Stimulated activated CD8-positive, alpha-beta memory T cell treated with anti-CD3 and anti-CD28 coated beads, Interleukin-15, amount 100 ng/mL, for 4 hours (primary cell): ENCODE measurements at places on chromosomes 6 and 20.

DNA sequence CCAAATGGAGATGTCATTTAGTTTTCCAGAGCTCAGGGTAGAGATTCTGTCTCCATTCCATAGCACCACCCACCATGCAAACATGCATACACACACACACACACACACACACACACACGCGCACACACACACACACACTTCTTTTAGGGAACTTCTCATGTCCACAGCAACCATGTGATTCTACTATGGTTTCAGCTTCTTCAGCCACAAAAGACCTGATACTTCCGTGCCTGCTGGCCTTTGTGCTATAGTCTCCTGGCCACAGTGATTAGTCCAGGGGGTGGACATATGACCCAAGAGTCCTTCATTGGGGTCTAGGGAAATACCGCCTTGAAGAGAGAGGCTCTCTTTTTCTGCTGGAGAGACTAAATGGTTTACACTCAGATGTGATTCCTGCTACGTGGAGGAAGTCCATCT, 53.5 kb downstream of the CARMIL1 start:
- no peak for DNase-seq

- no peak for DNase-seq
Observed at GRCh38 chr6:22153384-22154158, 143.3 kb downstream of the PRL start.

DNA sequence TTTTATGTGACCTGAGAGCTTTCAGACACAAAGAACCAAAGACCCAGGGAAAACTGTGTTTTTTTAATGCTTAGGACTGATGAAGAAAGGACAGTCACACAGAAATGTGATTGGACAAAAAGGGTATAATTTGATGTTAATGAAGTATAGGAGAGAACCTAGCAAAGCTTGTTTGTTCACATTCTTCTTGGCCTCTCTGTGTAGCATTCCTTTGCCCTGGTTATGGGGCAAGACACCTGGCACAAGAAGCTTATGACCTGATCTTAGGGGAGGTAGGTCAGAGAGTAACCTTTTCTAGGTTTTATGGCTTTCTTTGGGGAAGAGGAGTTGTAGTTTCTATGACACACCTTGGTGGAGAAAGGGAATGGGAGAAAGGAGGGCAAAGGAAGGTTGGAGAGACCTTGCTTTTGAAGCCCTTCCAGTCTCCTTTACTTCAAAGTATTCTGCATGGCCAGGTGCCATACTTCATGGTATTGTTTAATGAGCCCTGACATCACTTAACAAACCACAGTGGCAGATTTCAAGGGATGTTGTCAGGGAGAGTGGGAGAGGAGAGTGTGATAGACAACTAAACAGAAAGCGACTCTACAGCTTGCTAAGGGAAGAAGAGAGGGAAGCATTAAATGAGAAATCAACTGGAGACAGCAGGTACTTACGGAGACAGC, 701.8 kb upstream of the FLRT3 start:
- no peak for DNase-seq

DNA sequence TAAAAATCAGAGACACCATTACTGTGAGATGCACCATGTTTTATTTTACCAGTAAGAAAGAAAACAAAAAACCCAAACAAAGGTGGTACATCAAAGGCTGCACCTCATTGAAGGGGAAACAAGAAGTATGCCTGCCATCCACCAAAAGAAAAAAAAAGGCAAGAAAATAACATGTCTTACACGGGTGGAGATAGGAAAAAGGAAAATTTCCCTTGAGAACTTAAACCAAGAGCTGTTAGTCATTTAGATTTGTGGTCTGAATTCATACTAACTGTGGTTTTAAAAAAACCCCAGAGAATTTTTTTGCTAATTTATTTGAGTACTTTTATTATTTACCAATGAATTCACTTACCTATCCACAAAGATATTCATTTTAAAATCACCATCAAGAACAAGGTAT, 144.0 kb downstream of the LRRC1 start:
- no peak for DNase-seq

DNA sequence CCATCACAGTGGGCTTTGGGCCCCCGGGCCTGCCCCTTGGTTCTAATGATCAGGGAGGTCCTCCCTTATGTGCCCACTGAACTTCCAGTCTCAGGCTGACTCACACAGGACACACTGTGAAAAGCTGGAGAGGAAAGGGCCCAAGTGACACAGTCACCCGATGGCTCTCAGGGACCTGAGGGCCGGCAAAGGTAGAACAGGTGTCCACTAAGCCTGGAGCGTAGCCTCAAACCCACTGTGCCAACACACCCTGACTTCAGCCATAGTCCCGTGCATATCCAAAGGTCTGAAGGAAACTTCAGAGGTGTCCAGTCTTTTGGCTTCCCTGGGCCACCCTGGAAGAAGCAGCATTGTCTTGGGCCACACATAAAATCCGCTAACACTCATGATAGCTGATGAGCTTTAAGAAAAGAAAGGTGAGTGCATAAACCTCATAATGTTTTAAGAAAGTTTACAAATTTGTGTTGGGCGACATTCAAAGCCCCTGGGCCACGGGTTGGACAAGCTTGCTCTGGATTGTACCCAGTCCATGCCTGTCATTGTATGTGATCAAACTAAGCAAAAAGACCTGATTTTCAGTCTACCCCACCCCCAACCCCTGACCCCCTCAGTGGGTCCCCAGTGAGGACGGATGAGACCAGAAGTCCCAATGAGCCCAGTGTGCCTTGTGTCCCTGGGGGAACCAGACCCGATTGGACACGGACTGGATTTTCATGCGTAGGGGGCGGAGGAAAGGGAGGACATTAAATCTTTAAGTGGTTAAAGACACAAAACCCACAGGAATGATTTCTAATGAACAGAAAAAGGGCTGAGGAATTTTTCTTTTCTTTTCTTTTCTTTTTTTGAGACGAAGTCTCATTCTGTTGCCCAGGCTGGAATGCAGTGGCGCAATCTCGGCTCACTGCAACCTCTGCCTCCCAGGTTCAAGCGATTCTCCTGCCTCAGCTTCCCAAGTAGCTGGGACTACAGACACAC, 6.1 kb downstream of the RAMACL start:
- DNase-seq: no peak

- DNase-seq: no peak
Observed at GRCh38 chr6:64459411-64459944, 823.9 kb downstream of the PHF3 start.

DNA sequence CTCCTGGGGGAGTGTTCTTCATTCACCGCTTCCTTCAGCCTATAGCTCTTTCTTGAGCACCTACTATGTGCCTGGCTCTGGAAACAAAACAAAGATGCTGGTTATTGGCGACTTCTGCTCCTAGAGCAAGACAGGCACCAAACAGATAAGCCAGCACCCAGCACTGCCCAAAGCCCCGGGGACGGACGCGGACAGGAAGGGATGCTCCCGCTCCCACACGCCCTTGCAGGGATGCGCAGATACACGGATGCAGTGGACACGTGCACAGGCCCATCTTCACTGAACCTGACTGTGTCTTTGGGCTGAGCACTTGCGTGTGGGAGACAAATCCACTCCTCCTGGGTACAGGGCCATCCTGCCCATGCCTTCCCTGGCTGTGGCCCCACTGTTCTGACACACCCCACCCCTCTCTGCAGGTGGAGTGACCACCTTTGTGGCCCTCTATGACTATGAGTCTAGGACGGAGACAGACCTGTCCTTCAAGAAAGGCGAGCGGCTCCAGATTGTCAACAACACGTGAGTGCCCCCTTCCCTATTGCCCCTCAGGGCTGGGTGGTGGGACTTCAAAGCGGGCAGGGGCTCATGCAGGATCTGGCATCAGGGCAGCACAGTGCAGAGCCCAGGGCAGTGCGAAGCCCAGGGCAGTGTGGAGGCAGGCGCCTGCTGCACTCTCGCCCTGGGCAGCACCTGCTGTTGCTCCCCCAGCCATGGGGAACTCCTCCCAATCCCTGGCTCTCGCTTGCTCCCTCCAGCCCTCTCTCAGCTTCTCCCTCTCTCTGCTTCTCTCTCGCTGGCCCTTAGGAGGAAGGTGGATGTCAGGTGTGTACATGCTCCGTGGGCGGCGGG, 39.9 kb downstream of the SRC start:
- DNase-seq: no peak

DNA sequence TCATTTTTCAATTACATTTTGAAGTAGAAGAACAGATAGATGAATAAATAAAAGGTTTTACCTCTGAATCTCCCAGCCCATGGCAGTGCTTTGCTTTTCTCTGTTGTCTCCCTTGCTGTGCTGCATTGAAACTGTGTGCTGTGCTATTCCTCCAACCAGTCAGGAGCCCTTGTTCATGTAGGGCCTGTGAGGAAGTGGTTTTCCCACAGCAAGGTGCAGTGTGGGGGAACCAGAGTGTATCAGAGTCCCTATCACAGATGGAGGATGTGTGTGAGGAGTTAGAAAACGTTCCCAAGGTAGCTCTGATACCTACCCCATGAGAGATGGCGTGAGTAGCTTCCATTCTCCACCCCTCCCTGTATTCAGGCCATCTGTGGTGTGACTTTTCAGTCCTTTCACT, 72.8 kb upstream of the RALGAPA2 start:
- DNase-seq: no peak

GRCh38 chr6:156685823-156686222, 91.4 kb upstream of the ARID1B start:
- DNase-seq: no peak

GRCh38 chr6:39166189-39166911, 51.4 kb upstream of the SAYSD1 start:
- peak; percentile 62 for DNase-seq

DNA sequence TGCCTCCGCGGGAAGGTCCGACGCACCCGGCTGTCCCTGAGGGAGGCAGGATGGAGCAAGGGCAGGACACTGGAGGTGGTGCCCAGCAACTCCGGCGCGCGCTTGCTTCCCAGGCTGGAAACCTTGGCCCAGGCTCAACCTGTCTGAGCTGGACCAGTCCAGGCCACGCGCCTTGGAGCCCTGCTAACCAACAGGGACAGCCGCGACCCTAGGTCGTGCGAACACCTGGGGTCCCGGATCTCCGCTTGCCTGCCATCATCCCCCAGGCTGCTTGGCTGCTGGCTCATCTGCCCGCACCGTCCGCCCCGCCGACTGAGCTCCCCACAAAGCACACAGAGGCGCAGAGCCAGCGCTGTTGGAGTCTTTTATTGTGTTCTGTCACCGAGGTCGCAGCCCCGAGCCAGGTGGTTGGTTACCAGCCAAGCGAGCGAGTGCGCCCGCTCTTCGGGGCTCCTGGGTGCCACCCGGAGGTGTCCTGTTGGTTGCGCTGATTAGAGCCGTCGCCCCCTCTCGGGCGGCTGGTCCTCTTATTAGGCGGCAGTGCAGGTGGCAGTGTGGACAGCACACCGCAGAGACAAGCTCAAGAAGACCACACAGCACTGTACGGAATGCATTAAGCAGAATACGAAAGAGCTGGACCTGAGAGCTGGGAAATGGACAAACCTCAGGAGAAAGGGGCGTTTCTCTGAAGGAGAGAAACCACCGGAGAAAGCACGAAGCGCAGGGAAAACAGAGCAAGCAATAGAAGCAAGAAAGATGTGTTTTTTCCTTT, 3.8 kb downstream of the COL12A1 start:
- no peak for DNase-seq

DNA sequence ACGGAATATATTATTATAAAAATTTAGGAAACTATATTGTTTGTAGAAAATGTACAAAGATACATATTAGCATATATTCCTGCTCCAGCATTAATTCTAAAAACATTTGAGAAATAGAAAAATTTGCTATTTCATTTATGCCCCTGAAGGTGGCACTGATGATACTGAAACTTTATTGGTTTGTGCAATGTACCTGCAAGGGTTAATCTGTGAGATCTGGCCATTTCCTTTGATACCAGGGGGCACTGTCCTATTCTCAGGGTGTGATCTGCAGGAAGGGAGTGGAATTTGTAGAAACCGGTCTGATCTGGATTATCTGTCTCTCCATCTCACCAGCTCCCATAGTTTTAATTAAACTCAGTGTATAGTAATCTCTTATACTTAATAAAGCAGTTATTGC, 625.1 kb upstream of the IMPG1 start:
- no peak for DNase-seq

DNA sequence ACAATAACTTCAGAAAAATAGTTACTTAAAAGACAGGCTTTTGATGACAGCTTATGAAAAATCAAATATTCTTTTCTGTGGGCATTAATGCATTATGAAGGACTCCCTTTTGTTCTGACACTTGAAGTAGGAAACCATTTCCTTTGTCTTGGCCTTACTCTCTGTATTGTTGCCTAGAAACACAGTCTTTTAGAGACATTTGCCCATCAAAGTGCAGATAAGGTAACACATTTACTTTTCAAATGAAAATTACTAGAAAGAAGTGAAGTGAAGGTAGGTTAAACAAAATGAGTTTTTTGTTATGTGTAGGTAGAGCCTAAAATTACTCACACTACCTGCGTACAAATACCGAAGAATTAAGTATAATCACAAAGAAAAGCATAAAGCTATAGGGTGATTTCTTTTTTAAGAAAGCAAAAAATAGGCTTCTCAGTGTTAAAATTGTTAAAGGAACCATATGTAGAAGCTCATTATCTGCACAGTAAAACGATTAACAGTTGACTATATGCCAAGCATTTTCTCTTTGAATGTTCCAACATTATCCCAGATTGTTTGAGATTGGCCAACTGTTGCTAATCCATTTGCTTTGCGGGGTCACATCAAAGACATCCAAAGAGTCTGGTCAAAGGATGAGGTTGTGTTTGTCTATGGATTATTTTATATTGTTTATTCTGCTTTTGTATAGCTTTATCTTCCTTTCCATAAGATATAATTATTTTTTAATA, 542.0 kb upstream of the RNF217 start:
- DNase-seq: no peak

- no peak for DNase-seq
Observed at GRCh38 chr20:6767536-6768227, at the start of gene BMP2. Gene BMP2, plus strand, starts transcription at chr20:6767686. Its CDS starts 2,441 bp downstream, at chr20:6770127.

DNA sequence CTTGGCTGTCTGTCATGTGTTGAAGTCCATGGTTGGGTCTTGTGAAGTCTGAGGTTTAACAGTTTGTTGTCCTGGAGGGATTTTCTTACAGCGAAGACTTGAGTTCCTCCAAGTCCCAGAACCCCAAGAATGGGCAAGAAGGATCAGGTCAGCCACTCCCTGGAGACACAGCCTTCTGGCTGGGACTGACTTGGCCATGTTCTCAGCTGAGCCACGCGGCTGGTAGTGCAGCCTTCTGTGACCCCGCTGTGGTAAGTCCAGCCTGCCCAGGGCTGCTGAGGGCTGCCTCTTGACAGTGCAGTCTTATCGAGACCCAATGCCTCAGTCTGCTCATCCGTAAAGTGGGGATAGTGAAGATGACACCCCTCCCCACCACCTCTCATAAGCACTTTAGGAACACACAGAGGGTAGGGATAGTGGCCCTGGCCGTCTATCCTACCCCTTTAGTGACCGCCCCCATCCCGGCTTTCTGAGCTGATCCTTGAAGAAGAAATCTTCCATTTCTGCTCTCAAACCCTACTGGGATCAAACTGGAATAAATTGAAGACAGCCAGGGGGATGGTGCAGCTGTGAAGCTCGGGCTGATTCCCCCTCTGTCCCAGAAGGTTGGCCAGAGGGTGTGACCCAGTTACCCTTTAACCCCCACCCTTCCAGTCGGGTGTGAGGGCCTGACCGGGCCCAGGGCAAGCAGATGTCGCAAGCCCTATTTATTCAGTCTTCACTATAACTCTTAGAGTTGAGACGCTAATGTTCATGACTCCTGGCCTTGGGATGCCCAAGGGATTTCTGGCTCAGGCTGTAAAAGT, 43.5 kb downstream of the SIRPA start:
- DNase-seq: no peak
